ENCODE measurements at places on chromosomes 12 and 14. TPM values are rescaled to one million over a fixed set of nuclear protein-coding genes. Genes with fewer than 3 reads are reported as not detected.

TEAD4 gene
- 7.0 TPM for total RNA-seq

LRRC9 gene
- not detected for total RNA-seq

HOXC9 gene
- 0.40 TPM for total RNA-seq

PLA2G1B gene
- not detected for total RNA-seq

GPR84 gene
- total RNA-seq, result 0.07 TPM

KCNC2 gene
- not detected for total RNA-seq

PRR4 gene
- 1.2 TPM for total RNA-seq

TPCN1 gene
- total RNA-seq, result 87.9 TPM

PAX9 gene
- 0.52 TPM for total RNA-seq

KLC1 gene
- total RNA-seq, result 184 TPM

KRT72 gene
- not detected for total RNA-seq

NKX2-1 gene
- not detected for total RNA-seq

DIO3 gene
- 1.1 TPM for total RNA-seq

CD163L1 gene
- 2.6 TPM for total RNA-seq

ACSM4 gene
- not detected for total RNA-seq

SLC39A2 gene
- not detected for total RNA-seq

SYNDIG1L gene
- under 0.01 TPM for total RNA-seq

NOS1 gene
- total RNA-seq, result not detected

AQP5 gene
- total RNA-seq, result 0.52 TPM

PPFIA2 gene
- 2.6 TPM for total RNA-seq

TSPAN8 gene
- total RNA-seq, result 108 TPM

SIX1 gene
- total RNA-seq, result 4.6 TPM

GPR132 gene
- total RNA-seq, result 0.26 TPM

SIX6 gene
- not detected for total RNA-seq

KIF26A gene
- under 0.01 TPM for total RNA-seq

TMTC2 gene
- 17.1 TPM for total RNA-seq

All from smooth muscle cell of the pulmonary artery (primary cell).